ENCODE measurements at places on chromosomes 5 and 9.

DNA sequence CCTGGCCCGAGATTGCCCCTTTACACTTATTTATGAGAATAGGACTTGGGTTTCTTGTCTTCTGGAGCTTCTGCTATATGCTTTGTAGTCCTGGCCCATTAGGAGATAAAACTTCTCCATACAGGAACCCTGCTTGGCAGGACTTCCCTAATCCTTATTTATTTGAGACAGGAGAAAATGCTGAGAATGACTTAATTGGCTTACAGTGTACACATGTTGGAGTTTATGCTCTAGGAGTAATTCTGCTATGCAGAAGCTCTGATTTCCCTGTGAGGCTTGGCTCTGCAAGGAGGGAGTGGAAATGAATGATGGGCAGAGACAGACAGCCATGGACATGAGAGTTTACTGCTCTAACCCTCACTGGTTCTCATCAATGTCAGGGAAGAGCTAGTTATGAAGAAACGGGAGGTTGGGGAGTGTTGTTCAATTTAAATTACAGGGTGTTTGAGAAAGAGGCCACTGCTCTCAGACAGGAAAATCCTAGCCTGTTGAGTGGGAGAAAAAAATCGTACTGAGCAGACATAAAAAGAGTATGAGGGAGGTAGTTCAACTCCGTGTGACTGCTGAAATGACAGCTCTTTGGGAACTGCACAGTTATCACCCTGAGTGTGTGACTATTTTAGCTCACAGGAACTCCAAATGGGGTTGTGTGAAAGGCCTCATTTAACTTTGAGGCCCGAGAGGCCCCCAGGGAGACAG, 37.5 kb downstream of the ACTBL2 start:
- no peak for DNase-seq

- no peak for DNase-seq
Measured at GRCh38 chr5:83927140-83927733, 206.6 kb upstream of the HAPLN1 start.

DNA sequence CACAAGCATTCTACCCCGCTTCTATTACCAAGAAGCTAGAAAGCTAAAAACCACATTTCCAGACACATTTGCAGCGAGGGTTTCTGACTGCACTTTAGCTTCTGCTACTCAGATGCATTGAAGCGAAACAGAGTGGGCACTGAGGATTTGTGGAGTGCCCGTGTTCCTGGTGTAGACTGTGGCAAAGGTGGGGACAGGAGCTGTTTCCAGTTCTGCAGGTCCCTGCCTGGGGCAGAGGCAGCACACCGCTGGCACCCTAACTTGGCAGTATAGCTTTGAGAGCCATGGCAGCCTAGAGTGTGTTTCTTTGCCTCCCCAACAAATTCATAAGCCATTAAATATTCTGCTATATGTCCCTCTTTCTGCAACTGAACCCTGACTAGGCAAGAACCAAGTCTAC, 108.6 kb upstream of the SPOCK1 start:
- DNase-seq = no peak

GRCh38 chr9:23309800-23310199, 516.2 kb downstream of the ELAVL2 start:
- DNase-seq = no peak

- no peak for DNase-seq
Measured at GRCh38 chr9:84600739-84601138, 68.8 kb upstream of the NTRK2 start.

GRCh38 chr9:112754578-112754977, 4.0 kb downstream of the SNX30 start:
- no peak for DNase-seq

DNA sequence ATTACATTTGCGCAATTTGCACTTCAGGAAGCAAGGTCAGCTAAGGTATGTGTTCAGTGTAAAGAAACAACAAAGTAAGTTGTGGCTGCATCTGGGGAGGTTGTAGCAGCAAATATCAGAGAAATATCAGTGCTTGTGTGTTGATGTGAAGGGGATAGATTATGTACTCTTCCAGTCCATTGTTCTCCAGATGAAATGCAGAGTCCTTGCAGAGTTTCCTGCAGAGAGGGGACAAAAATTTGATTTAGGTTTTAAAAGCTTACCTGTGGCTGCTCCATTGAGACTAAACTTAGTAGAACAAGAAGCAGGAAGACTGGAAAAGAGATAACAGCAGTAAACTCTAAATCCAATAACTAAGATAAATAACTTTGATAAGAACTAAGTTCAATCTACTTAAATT, 952.2 kb downstream of the CDH18 start:
- no peak for DNase-seq

GRCh38 chr9:101677861-101678260, 60.6 kb downstream of the GRIN3A start:
- no peak for DNase-seq

- DNase-seq = no peak
Measured at GRCh38 chr9:90095682-90096081, 490.9 kb downstream of the GADD45G start.

GRCh38 chr9:110148384-110148783, 59.6 kb downstream of the C9orf152 start:
- peak; percentile 50 for DNase-seq
